ENCODE measurements at places on chromosomes 3 and 15. TPM values are rescaled to one million over a fixed set of nuclear protein-coding genes. Genes with fewer than 3 reads are reported as not detected.

CPA3 gene
- 0.32 TPM for polyA plus RNA-seq

C3orf33 gene
- polyA plus RNA-seq, result 8.5 TPM

CADPS gene
- 1.3 TPM for polyA plus RNA-seq

CSTA gene
- 0.83 TPM for polyA plus RNA-seq

GOLGA8J gene
- 1.7 TPM for polyA plus RNA-seq

GRCh38 chr3:71862371-71863140, 77.6 kb upstream of the PROK2 start:
- no peak for DNase-seq

- no peak for DNase-seq
Measured at GRCh38 chr15:70714565-70714964, 48.8 kb downstream of the UACA start.

DNA sequence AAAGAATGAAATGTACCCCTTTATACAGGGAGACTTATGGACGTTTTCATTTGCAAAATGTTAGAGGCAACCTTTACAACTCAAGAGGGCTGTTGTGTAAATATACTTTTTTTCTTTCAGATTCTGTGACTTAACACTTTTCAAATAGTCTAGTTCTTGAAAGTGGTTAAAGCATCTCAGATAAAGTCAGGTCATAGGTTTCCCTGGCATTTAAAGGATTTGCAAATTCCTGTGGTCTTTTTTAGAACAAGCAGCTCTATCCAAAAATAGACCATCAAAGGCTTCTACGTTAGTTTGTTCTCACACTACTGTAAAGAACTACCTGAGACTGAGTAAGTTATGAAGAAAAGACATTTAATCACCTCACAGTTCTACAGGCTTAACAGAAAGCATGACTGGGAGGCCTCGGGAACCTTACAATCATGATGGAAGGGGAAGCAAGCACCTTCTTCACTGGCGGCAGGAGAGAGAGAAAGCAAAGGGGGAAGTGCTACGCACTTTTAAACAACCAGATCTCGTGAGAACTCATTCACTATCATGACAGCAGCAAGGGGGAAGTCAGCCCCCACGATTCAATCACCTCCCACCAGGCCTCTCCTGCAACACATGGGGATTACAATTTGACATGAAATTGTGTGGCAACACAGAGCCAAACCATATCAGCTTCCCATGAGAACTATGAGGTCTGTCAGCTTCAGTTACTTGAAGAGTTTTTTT, 23.3 kb upstream of the GABRR3 start:
- DNase-seq, result no peak

GRCh38 chr3:10950476-10951294, 41.9 kb upstream of the SLC6A1 start:
- no peak for DNase-seq
